LHCN-M2 (cell line): ENCODE measurements at places on chromosomes 6 and 20. TPM values are rescaled to one million over a fixed set of nuclear protein-coding genes. Genes with fewer than 3 reads are reported as not detected.

- no peak for DNase-seq
Observed at GRCh38 chr6:158599635-158600034, 39.7 kb downstream of the TMEM181 start.

DNA sequence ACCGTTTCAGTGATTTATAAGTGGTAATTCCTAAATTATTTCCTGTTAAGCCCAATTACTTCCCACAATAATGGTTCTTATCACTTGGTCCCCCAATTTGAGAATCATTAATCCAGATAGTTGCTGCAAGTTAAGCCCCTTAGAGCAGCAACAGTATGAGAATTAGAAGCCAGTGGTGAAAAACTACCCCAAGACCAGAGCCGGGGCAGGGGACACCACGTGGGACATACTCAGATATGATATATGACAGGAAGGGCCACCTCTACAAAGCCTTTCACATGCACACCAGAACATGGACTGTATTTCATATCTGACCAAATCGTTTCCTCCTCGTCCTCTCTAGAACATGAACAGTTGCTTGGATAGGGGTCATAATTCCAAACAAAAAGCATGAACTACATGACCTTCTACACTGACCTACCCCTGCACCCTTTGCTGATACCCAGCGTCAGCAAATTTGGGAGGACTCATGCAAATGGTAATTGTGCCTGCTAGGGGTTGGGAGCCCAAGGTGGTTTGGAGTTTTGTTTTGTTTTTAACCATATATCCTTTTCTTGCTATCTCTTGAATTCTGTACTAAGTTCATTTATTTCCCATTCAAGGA lies 3.9 kb downstream of the JAG1 start:
- no peak for DNase-seq

DNA sequence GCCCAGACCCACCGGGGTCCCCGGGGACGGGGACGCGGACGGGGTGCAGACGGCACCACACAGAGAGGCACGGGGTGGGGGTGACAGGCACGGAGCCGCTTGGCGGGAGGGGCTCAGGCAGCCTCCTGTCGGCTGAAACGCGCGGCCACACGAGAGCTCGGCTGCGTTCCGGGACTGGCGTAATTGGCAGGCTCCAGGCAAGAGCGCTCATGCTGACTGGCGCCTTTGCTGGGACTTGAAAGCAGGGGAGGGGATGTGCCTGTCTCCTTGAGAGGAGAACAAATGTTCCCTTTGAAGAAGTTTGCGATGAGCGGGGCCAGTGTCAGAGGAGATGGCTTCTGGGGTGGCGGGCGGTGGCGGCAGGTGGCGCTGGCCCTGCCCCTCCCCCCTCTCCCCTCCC lies 25.8 kb downstream of the BHLHE23 start:
- DNase-seq, result no peak

- peak; percentile 27 for DNase-seq
Observed at GRCh38 chr6:88492824-88493223, 326.7 kb upstream of the CNR1 start.

- no peak for DNase-seq
Observed at GRCh38 chr6:11142296-11143027, 30.9 kb upstream of the ERVFRD-1 start.

DNA sequence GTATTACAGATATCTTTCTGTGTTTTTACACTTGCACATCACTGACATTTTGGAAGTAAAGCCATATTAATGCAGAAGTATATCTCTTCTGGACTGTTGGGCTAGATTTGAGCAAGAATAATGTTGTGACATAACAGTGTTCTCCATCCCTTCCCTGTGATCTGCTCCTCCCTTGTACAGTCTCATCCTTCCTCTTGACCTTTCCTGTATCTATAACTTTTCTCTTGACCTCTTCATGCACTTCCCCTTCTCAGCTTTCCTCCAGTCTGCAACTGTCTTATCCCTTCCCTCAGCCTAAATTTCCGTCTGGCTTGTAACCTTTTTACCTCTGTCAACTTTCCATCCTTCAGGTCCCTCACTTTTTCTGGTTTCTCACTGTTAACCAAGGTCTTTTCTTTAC lies 29.8 kb downstream of the NCOA3 start:
- DNase-seq, result no peak

GRCh38 chr6:128397996-128398395 lies 122.4 kb downstream of the PTPRK start:
- no peak for DNase-seq

DNA sequence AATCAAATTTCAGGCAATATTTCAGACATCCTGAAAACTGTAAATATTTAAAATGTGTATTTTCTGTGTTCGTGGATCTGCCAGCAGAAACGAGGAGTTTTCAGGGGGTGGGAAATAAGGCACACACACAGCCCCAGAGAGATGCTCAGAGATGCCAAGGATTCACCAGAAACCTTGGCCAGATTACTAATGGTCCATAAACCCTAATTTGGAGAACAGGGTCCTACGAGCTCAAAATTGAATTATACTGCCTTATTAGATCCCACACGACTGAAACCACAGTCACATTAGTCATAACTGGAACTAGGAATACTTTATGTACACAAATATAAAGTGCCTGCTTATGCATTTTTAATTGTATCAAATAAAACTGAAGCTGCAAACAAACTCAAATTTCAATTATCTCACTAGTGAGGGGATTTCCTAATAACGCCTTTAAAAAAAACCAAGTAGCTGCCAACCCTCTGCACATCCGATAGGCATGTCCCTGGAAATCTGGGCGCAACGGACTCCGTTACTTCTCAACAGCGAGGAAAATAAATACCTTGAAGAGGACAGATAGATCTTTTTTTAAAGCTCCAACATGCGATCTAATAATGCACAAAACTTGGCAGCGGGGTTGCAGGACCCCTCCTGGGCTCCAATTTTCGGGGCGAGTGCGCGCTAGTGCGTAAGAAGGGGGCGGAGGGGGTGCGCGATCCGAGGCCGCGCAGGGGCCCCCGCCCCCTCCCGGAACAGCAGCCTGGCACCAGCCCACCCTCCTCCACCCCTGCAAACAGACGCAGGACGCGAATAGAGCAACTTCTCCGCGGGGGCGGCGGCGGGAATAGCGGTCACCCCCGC lies 897 bp downstream of the CHD6 start:
- peak; percentile 29 for DNase-seq

- no peak for DNase-seq
Observed at GRCh38 chr6:157436219-157436943, 55.4 kb downstream of the ZDHHC14 start.

- DNase-seq, result peak; percentile 82
Observed at GRCh38 chr20:62358171-62359042, 8.7 kb downstream of the LAMA5 start.

DNA sequence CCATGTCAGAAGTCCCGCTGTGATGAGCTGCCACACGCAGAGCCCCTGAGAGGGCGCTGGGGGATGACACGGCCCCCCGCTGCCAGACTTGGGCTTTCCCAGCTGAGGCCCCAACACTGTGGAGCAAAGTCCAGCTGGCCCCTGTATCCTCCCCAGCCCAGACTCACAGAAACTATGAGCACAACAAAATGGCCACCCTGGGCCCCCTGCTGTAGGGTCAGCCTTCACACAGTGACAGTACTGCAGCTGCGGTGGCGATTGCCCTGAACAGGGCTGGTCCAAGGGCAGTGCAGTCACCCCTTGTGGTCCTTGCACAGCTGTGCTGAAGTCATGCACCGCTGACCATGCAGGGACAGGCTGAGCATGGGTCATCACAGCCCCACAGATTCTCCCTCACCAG lies 78.2 kb upstream of the CST7 start:
- no peak for DNase-seq

DNA sequence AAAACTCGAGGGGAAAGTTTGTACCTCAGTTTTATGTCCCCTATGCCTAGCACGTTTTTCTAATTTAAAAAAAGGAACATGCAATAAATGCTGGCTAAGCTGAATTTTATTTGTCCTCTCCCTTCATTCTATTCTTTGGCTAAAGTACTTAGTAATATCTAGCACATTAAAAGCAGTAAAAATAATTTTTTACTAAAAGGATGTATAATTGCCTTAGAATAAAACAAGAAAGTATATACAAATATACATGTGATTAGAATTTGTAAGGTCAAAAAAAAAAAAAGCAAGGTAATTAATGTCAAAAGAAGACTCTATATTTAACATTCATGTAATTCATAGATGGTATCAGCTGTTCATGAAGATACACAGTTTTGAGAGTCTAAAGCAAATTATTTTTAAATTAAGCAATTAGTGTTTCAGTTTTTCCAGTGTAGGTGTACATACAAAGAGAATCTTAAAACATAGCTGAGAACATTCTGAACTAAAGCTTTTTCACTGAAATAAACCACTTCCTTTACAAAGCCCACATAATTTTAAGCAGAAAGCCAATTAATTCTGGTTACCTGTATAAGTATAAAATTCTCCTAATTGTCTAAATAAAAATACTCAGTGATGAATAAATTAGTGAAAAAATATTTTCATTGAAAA lies 32.4 kb downstream of the HBS1L start:
- DNase-seq, result no peak

GRCh38 chr20:17077030-17077429 lies 149.8 kb upstream of the PCSK2 start:
- no peak for DNase-seq

DNA sequence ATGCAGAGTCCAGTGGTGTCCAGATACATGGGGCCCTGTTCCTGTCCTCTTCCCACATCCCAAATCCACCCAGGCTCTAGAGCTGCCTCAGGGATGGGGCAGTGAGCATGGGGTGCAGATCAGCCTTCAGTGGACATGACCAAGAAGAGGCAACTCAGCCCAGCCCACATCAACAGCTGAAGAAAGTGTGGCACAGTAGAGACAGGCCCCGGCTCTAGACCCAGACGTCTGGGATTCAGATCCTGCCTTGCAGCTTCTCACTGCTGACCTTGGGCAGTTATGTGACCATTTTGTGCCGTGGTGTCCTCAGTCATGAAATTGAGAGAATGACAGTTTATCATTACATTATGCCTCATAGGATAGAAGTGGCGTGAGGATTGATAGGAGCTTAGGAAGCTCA lies 54.6 kb upstream of the CST7 start:
- no peak for DNase-seq

GRCh38 chr6:30075790-30076732 lies 492 bp upstream of the RNF39 start:
- DNase-seq, result no peak

- no peak for DNase-seq
Observed at GRCh38 chr6:85458184-85458583, 8.3 kb downstream of the NT5E start.

DNA sequence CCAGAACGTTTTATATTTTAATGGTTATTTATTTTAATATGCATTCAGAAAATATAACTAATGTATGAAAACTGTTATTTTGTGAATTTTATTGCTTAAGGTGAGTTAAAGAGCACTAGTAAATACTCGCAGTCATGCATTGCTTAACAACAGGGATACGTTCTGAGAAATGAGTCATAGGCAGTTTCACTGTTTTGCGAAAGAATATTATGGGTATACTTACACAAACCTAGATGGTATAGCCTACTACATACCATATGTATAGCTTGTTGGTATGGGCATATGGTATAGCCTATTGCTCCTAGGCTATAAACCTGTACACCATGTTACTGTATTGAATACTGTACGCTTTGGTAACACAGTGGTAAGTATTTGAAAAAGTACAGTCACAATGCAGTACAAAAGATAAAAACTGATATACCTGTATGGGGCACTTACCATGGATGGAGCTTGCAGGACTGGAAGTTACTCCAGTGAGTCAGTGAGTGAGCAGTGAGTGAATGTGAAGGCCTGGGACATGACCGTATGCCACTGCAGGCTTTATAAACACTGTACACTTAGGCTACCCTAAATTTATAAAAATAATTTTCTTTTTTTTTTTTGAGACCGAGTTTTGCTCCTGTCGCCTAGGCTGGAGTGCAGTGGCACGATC lies 38.5 kb downstream of the ARFGEF2 start:
- DNase-seq, result no peak

DNA sequence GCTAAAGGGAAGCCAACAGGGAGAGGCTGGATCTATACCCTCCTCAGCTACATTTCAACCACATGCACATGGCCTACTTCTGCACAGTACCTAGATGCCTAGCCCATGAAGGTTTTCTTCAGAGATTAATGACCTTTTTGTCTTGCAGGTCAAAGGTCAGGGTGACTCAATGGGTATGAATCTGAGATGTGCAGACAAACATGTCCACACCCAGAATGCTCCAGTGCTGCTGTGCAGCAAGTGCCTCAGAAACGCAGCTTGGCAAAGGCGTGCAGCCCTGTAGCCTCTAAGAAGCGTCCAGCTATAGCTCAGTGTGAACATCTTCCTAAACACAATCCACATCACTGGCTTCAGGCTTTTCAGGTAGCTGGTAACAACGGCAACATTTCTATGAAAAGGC lies 24.4 kb downstream of the MAP1LC3A start:
- peak; percentile 15 for DNase-seq

DNA sequence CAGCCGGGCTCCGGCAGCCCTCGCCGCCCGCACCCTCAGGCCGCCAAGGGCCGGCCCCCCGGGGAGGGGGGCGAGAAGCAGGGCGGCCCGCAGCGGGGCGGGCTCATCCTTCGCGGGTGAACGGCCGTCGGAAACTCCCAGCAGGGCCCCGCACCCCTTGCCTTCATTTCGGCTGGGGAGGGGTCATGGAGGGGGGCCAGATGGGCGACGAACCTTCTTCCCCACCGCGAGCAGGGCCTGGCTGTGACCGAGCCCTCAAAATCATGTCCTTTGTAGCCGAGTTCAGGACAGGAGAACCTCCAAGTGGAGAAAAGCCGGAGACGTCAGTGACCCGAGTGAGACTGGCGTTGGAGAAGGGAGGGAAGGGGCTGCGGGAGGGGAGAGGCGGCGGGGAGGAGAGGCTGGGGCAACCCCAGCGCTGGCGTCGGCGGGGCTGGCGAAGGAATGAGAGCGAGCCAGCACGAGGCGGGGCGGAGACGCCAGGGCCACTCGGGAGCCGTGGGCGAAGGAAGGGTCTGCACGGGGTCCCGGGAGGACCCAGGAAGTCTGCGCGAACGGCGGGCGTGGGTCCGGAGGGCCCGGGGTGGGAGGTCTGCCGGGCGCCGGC lies 571 bp upstream of the FOXC1 start:
- no peak for DNase-seq

- DNase-seq, result peak; percentile 76
Observed at GRCh38 chr6:145813285-145814034, 1.1 kb downstream of the FBXO30 start.

- peak; percentile 77 for DNase-seq
Observed at GRCh38 chr6:149060985-149061760, 256.3 kb upstream of the TAB2 start.

- DNase-seq, result no peak
Observed at GRCh38 chr6:15744818-15745402, 82.1 kb upstream of the DTNBP1 start.

GRCh38 chr20:17992847-17993513 lies 24.2 kb downstream of the MGME1 start:
- no peak for DNase-seq

Gene MRPS26
- total RNA-seq, result 58.4 and 66.9 TPM in 2 replicates

Gene NOTCH4
- total RNA-seq, result 0.26 and 1.1 TPM in 2 replicates

Gene LGSN
- 0.11 TPM in 1 of 2 replicates, not detected in the other for total RNA-seq

Gene PDYN
- not detected in 2 replicates for total RNA-seq

Gene C20orf96
- total RNA-seq, result 2.5 and 2.8 TPM in 2 replicates

Gene TRIM40
- total RNA-seq, result not detected in 2 replicates

Gene VGLL2
- 0.19 and 0.75 TPM in 2 replicates for total RNA-seq

Gene BMP2
- 1.0 and 1.4 TPM in 2 replicates for total RNA-seq

Gene PRL
- total RNA-seq, result not detected in 2 replicates
